Bronchial epithelial cell (primary cell): ENCODE measurements at places on chromosomes 6 and 20. TPM values are rescaled to one million over a fixed set of nuclear protein-coding genes. Genes with fewer than 3 reads are reported as not detected.

The CCDC167 gene
- total RNA-seq: 26.0 and 29.7 TPM in 2 replicates

The DSN1 gene
- total RNA-seq: 3.7 and 4.9 TPM in 2 replicates

The PCED1A gene
- total RNA-seq: 12.9 and 17.9 TPM in 2 replicates

The CLDN20 gene
- total RNA-seq: not detected in 2 replicates

The LY6G5C gene
- total RNA-seq: 0.13 TPM in 1 of 2 replicates, not detected in the other
